ENCODE measurements at places on chromosomes 5 and 9. TPM values are rescaled to one million over a fixed set of nuclear protein-coding genes. Genes with fewer than 3 reads are reported as not detected.

The UBTD2 gene
- 8.1 TPM for total RNA-seq

The ITK gene
- 0.30 TPM for total RNA-seq

The PCDHAC1 gene
- 0.11 TPM for total RNA-seq

The DOCK2 gene
- 3.9 TPM for total RNA-seq

The MARVELD2 gene
- 0.25 TPM for total RNA-seq

The PTPRD gene
- 2.0 TPM for total RNA-seq

The CERCAM gene
- 2.7 TPM for total RNA-seq

The MUSK gene
- total RNA-seq, result 2.9 TPM

The IFNE gene
- not detected for total RNA-seq

The ALDH1B1 gene
- 24.9 TPM for total RNA-seq

DNA sequence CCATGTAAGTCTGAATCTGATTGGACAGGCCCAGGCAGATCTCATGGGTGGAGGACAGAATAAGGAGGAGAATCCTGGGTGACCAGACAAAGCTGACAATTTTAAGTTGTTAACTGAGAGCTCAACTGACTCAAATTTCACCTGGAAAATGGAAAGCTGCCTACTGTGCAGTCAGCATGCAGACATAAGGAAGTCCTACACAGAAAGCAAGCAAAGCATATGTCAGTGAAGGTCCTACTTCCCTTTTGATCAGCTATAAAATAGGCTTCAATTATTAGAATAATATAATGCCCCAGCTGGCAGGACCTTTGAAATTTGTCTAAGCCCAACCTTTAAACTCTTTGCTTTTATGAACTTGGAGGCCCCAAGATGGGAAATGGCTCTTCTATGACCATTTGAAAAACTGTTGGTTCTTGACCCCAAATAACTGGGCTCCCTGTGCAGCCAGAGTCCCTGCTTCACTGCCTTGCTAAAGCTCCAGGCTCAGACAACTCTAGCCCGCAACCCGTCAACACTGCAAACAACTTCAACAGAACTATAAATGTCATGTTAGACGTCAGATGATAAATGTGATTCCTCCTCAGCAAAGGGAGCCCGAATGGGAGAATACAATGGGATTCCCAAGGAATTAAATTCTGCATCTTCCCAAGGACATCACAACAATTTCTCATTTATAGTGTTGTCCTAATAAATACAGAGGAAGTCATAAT, 118.9 kb upstream of the ADRA1B start:
- H3K4me3 ChIP-seq, result no peak overlapping the region
- DNase-seq, result no peak

DNA sequence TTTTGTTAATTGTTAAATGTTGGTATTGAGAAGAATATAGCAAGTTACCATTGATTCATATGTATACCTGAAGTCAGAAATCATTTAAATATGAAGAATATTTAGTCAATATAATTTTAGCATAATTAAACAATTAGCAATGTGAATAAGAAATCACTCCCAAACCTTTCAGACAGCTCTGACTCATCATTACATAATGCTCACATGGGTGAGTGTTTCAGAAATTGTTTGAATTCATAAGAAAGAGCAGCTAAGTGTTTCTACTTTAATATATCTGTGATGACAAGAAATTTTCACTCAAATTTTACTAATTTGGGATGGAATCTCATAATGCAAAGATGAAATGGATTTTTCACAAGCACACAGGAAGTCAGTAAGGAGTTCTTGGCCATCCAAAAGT, 42.0 kb upstream of the CDC42SE2 start:
- DNase-seq, result no peak
- no peak overlapping the region for H3K4me3 ChIP-seq
- H3K36me3 ChIP-seq, result no peaks in the 10 kb centered on the region
- no peak overlapping the region for H3K27ac ChIP-seq
- no peaks in the 10 kb centered on the region for H3K27me3 ChIP-seq
- no peaks in the 10 kb centered on the region for H3K4me1 ChIP-seq

DNA sequence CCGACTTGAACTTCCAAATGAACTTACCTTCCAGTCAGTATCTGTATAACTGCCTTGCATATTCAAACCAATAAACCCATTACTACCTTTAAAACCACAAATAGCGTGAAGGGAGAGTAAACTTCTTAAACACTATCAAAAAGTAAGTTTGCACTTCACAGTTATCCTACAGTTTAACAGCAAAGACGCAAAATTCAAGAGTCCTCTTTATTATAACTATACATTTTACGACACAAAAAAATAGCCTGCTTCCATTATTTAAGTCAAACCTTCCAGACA, 1.8 kb downstream of the PTBP3 start:
- H3K27me3 ChIP-seq, result no peaks in the 10 kb centered on the region
- DNase-seq, result no peak
- H3K27ac ChIP-seq, result no peak overlapping the region
- H3K36me3 ChIP-seq, result no peaks in the 10 kb centered on the region
- H3K4me1 ChIP-seq, result peaks cover 16% of the 10 kb centered on the region

DNA sequence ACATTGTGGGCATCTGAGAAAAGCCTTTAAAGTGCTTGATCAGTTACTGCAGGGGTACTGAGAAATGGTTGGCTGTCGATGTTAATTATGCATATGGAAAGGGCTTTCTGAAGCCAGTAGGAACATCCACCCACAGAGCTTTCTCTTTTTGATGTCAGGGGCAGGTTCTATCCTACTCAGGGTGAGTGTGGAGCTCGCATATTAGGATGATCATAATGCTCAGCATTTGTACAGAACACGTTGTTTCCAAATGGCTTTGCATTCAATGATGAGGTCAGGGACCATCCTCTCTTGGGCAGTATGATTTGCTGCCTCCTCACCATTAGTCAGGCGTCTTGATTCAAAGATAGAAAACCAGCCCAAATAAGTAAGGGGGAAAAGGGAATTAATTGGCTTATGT, 141.9 kb downstream of the HMHB1 start:
- no peaks in the 10 kb centered on the region for H3K27me3 ChIP-seq
- H3K27ac ChIP-seq, result no peak overlapping the region
- no peak for DNase-seq
- no peaks in the 10 kb centered on the region for H3K36me3 ChIP-seq
- H3K4me3 ChIP-seq, result no peak overlapping the region

GRCh38 chr9:76135902-76136301, 245.4 kb downstream of the PCSK5 start:
- H3K4me3 ChIP-seq, result no peak overlapping the region
- no peak overlapping the region for H3K27ac ChIP-seq
- H3K4me1 ChIP-seq, result no peaks in the 10 kb centered on the region
- H3K27me3 ChIP-seq, result no peaks in the 10 kb centered on the region

GRCh38 chr9:136031741-136032730, 63.1 kb downstream of the NACC2 start:
- DNase-seq, result no peak
- H3K4me1 ChIP-seq, result peaks cover 42% of the 10 kb centered on the region
- no peak overlapping the region for H3K4me3 ChIP-seq
- no peaks in the 10 kb centered on the region for H3K27me3 ChIP-seq

DNA sequence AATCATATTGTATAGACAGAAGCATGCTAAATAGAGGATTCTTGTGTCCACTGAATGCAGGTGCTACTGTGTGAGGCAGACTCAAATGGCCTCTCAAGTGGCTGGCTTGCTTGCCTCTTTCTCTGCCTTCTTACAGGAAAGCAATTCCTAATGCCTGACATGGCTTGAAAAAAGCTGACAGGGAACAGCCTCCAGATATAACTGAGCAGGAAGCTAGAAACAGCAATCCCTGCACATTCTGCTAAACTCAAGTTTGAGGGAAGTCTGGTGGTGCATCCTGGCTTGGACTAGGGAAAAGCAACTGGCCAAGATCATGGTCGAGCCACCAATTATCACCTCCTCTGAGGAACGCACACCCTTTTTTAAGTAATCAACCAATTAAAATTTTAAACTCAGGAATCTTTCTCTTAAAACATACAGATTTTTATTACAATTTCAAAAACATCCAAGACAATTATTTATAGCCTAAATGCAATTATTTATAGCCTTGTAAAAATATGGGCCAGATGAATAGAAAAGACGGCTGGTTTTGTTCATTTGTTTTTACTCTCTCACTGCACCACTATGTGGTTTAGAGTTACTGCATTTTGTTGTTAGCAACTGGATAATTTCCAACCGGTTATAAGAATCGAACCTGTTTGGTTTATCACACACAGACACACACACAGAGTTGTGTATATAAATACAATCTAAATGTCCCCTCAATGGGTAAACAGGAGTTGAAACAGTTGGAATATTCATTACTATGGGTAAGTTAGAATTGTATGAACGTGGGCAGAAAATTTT, 290.9 kb upstream of the ANKRD55 start:
- H3K4me3 ChIP-seq, result no peak overlapping the region
- no peaks in the 10 kb centered on the region for H3K27me3 ChIP-seq
- H3K36me3 ChIP-seq, result no peaks in the 10 kb centered on the region
- peaks cover 5% of the 10 kb centered on the region for H3K4me1 ChIP-seq

GRCh38 chr9:93976973-93977372, 21.8 kb upstream of the BARX1 start:
- H3K36me3 ChIP-seq, result no peaks in the 10 kb centered on the region
- no peak for DNase-seq
- no peak overlapping the region for H3K27ac ChIP-seq
- H3K27me3 ChIP-seq, result peaks cover 3% of the 10 kb centered on the region
- no peaks in the 10 kb centered on the region for H3K4me1 ChIP-seq

GRCh38 chr5:8840237-8840636, 705.6 kb downstream of the SEMA5A start:
- no peak overlapping the region for H3K4me3 ChIP-seq
- H3K27ac ChIP-seq, result no peak overlapping the region
- no peaks in the 10 kb centered on the region for H3K4me1 ChIP-seq
- no peak for DNase-seq

DNA sequence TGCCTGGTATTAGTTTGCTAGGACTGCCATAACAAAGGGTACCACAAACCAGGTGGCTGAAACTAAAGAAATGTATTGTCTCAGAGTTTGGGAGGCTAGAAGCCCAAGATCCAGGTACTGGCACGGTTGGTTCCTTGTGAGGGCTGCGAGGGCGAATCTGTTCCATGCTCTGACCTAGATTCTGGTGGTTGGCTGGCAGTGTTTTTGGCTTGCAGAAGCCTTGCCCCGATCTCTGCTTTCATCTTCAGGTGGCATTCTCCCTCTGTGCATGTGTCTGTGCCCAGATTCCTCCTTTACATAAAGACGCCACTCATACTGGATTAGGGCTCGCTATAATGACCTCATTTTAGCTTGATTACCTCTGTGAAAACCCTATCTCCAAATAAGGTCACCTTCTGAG, 36.7 kb downstream of the RAI14 start:
- H3K36me3 ChIP-seq, result no peaks in the 10 kb centered on the region
- no peaks in the 10 kb centered on the region for H3K27me3 ChIP-seq

DNA sequence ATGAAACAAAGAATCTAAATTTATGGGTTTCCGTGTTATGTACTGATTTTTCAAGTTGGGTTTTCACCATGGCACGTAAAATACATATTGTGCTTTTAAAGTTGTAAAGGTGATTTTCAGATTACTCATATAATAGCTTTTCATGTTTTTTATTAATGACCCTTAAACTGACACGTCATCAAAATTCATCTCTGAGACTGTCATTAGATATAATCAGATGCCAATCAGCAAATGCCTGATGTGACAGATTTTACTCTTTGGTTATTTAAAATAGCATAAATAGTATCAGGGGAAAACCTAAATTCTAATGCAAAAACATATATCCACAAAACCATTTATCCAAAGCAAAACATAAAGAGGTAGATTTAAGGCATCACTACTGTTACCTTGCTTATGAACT, 11.0 kb downstream of the RFX3 start:
- no peaks in the 10 kb centered on the region for H3K36me3 ChIP-seq
- peaks cover 37% of the 10 kb centered on the region for H3K4me1 ChIP-seq
- H3K27me3 ChIP-seq, result no peaks in the 10 kb centered on the region
- DNase-seq, result no peak

GRCh38 chr9:12014488-12014887, 678.7 kb upstream of the TYRP1 start:
- no peak overlapping the region for H3K27ac ChIP-seq
- no peaks in the 10 kb centered on the region for H3K4me1 ChIP-seq
- no peaks in the 10 kb centered on the region for H3K36me3 ChIP-seq
- H3K4me3 ChIP-seq, result no peak overlapping the region
- H3K27me3 ChIP-seq, result no peaks in the 10 kb centered on the region
- DNase-seq, result no peak

DNA sequence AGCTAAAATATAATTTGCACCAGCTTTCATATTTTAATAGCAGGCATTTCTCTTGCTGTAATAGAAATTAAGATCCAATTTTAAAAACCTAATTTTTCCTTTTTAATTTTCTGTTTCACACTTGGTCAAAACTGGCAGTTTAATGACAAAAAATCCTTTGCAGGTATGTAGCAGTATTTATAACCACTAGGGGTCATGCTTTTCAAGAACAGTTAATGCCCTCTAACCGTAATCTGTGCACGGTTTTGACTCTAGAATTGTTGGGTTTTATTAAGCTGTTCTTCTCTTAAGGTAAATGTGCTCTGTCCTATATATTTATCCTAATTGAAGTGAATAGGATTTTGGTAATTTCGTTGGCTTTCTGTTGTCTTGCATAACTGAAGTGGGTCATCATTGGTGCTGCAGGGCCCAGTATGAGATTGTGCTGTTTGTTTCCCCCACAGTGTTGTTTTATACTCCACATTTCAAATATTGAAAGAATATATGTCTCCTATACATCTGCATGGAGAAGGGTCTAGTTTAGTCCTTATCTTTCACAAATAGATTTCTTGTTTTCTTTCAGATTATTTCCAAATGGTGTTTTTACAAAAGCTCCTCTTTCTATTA, 107.4 kb downstream of the SCAMP1 start:
- H3K4me3 ChIP-seq, result no peak overlapping the region
- DNase-seq, result no peak
- H3K36me3 ChIP-seq, result peaks cover 4% of the 10 kb centered on the region
- peaks cover 4% of the 10 kb centered on the region for H3K4me1 ChIP-seq

- no peaks in the 10 kb centered on the region for H3K36me3 ChIP-seq
- no peak overlapping the region for H3K4me3 ChIP-seq
- H3K27me3 ChIP-seq, result no peaks in the 10 kb centered on the region
- H3K27ac ChIP-seq, result peak overlapping the region; percentile 49
Measured at GRCh38 chr5:125042261-125042890, 295.9 kb upstream of the ZNF608 start.

DNA sequence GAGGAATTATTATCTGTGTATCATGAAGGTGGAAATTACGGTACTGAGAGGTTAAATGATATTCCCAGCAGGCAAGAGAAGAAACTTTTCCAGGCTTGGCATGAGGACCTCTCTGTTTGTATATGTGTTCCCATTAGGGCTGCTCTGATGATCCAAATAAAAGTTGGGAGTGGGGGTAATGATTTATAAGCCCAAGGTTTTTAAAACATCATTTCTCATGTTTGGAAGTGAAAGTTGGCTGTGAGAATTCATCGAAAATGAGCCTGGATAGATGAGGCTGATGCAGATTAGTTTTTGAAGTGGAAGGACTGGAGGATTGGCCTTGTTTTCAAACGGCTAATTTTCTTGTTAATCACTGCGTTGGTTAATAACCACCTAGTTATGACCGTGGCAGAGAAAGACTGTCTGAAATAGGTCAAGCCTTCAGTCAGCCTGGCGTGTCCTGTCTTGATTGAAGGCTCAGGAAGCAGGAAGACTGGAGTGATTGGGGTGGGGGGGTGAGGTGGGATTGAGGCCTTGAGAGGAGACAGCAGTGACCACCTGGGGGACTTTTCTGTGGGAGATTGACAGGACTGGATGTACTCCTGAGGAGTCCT, 391.0 kb upstream of the WWC1 start:
- no peak overlapping the region for H3K4me3 ChIP-seq
- H3K27ac ChIP-seq, result no peak overlapping the region
- no peaks in the 10 kb centered on the region for H3K4me1 ChIP-seq
- DNase-seq, result no peak
